Activated CD4-positive, alpha-beta T cell treated with anti-CD3 and anti-CD28 coated beads, Interleukin-2, amount 50 U/mL, for 24 hours (primary cell): ENCODE measurements at places on chromosomes 5 and 9.

DNA sequence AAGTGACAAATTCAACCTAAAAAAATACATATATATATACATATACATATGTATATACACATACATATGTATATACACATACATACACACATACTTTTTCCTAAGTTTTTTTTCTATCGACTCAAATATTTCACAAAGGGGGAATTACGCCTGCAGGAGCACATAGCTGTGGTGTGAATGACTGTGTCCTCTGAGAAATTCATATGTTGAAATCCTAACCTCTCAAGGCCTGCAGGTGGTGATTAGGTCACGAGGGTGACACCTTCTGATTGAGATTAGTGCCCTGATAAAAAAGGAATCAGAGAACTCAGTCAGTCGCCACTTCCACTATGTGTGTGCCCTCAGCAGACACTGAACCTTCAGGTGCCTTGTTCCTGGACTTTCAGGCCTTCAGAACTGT, 248.7 kb downstream of the SEMA5A start:
- DNase-seq, result no peak

GRCh38 chr9:104227108-104227507, 133.0 kb downstream of the SMC2 start:
- DNase-seq, result no peak

GRCh38 chr5:23440703-23441102, 66.7 kb upstream of the PRDM9 start:
- no peak for DNase-seq

DNA sequence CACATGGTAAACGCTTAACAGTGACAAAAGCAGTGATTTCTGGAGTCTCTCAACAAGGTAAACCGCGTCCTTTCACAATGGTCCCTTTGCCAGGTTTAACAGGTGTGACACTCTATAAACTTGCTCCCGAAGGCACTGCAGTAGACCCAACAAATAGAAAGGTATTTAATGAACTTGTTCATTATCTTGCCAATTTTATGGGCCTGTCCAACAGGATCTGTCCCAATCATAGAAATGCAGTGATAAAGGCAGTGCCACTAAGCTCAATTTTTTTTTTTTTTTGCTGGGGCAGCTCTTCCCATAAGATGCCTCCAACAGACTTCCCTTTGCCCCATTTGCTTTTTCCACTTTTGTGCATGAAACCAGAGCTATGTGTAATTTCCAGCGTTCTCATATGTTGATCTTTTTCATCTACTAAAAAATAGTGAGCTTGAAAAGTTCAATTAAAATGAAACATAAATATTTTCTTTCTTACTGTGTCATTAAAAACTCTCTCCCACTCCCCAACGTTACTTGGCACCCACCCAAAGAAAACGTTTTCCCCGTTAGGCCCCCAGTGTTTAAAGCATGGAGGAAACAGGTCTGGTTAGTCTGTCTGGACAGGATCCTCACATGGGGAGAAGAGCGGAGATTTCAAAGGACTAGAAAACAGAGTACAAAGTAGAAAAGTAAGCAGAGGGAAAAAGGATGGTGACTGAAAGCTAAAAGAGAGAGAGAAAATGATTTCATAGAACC, 80.9 kb upstream of the SPATA31D4 start:
- DNase-seq, result no peak
